ENCODE measurements at places on chromosomes 3 and 15.

DNA sequence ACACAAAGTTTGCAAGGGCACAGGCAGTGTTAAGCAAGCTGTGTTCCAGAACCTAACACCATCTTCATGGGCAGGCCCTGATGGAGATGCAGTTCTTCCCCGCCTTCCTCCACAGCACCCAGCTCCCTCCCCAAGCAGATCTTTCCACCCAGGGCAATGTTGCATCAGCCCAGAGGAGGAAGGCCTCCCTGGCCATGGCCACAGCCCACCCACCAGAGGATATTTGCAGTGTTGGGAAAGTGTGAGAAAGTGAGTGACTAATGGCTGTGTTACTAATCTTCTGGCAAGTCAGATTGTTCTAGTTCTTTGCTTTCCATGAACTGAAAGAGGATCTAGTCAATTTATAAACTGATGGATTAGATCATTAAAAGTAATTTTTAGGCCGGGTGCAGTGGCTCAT, 42.0 kb upstream of the ATP10A start:
- peak; percentile 52 for DNase-seq

DNA sequence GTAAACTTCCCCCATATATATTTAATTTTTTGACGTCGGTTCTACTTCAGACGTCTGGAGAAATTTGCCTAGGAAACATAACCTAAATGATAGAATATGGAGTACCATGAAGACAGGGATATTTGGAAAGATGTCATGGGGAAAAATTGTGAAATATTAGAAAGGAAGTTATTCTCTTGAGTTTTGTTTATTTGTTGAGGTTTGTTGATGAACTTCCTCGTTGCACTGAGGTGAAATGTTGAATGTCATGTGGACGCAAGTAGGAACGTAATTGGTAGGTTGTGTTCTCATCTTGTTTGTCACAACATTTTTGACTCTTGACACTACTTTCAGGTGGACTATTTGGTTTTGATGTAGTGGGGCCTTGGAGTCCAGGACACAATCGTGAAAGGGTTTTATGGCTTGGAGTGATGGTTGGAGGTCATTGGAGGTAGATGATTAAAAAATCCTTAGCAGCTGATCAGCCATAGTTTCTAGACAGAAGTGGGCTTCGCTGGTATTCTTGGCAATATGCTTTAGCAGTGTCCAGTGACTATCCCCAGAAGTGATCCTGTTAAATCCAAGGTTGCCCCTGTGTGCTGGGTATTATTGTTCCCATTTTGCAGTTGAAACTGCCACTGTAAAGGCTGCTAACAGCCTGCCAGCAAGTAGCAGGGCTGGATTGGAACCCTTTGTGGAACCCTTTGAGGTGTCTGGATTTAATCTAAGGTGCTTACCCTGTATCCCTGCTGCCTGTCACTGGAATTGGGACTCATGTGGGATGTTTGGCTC, 1.5 kb downstream of the ABHD5 start:
- DNase-seq: no peak

- no peak for DNase-seq
These were observed 156.3 kb downstream of the MTHFS start for GRCh38 chr15:79740561-79740960.

DNA sequence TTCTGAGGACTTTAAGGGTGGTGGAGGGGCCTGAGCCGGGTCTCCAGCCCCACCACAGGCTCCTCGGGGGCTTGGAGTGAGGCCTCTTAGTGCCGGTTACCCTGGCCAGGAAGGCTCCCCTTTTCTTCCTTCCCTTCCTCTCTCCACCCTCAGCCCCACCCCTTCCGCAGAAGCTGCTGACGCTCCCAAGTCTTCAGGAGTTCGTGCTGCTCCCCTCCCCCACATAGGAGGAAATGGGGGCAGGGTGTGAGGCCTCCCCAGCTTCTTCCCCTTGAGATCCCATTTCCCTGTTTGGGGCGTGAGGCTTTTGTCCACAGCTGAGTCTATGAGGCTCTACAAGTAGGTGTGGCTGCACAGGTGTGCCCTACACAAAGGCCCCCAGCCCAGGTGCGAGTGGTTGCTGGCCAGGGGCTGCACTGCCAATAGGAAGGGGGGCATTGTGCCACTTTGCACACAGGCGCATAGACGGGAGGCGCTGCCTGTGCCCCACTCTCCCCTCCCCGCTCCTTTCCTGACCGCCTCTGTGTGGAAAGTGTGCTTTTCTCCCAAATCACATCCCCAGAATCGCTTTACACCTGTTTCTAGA, 915 bp upstream of the CALML4 start:
- no peak for DNase-seq

DNA sequence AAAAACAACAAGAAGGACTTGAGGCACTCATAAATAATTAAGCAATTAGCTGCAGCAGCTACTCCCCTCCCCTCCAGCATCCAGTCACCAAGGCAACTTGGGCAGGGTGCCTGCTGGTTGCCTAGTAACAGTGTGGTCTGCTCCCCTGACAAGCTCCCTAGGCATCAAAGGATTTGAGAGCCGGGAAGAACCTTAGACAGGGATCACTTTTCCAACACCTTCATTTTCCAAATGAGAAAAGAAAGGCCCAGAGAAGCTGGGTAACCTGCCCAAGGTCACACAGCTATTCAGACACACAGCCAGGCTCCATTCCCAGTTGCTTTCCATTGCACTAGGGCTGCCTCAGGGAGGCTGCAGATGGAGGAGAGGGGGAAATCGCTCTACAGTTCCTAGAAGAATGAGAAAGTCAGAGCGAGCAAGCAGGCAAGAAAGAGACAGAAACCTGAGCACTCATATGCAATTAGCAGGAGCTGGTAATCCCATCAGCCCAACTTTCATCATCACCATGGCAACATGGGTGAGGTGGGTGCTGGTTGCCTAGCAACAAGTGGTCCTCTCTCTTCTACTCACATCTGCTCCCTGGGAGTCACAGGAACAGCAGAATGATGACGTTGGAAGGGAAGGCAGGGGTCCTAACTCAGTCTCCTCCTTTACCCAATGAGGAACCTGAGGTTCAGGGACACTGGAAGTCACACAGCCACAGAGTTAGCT, 3.6 kb upstream of the EIF4E3 start:
- DNase-seq: no peak

DNA sequence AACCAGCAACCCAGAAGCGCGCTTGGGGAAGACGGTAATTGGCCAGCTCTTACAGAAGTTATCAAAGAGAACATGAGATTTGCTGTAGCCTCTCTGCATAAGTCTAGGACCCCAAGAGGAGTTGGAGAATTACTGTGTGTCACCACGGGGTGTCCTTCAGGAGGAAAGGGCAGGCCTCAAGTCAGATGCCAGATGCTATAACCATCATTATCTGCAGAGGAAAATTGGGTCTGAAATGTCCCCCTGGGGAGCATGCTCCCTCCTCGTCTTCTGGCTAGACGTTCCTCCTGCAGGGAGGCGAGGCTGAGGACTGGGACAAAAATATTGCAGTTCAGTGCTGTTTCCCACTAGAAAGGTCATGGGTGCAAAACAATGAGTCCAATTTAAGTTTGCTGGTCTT, 380.5 kb upstream of the CFAP20DC start:
- no peak for DNase-seq

DNA sequence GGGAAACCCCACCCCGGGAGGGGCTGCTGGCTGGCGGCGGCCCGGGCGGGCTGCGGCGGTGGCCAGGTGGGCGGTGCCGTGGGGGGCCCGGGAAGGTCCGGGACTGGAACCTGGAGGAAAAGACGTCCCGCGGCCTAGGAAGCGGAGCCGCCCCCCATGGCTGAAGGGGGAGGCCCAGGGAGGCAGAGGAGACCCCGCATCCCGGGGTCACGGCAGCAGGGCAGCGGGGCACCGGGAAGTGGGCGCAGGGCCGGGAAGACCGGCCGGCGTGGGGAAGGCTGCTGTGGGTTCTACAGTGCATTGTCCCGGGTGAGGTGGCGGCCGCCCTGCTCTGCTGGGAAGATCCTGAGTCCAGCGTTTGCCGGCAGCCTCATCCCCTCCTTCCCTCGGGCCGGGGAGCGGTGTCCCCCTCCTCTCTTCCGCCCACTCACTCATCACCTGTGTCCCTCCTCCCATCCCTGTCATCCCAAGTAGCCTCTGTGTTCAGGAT, 525 bp upstream of the FSTL1 start:
- DNase-seq: no peak

DNA sequence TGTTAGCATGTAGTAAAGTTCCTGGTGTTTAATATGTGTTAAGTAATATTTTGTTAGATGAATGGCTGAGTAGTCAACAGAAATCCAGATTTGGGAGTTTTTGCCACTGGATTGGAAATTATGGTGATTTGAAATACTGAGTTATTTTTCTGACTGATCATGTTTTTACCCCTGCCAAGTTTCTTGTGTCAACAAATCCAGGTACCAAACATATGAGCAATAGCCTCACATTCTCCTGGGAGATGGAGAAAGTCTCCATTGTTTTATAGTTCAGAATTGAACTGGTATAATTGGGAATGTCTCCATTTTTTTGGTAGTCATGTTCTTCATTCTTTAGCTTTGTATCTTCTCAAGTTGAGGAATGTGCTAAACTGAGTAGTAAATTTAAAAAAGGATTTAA, 767.2 kb upstream of the LMCD1 start:
- no peak for DNase-seq

Measured in brain microvascular endothelial cell (primary cell).